Adipose tissue (tissue), 3 donors: ENCODE measurements at places on chromosomes 4 and X. TPM values are rescaled to one million over a fixed set of nuclear protein-coding genes. Genes with fewer than 3 reads are reported as not detected.

BST1 gene
- 1.2 TPM for polyA plus RNA-seq

CPLX1 gene
- 1.2 TPM for polyA plus RNA-seq

TEC gene
- 1.5 TPM for polyA plus RNA-seq

PRSS48 gene
- not detected for polyA plus RNA-seq

PCSK1N gene
- polyA plus RNA-seq: not detected

CLIC2 gene
- polyA plus RNA-seq: 29.7 TPM

CT83 gene
- polyA plus RNA-seq: not detected

CD38 gene
- 4.5 TPM for polyA plus RNA-seq

TLR3 gene
- 3.2 TPM for polyA plus RNA-seq

IQSEC2 gene
- 19.8 TPM for polyA plus RNA-seq

SHROOM4 gene
- polyA plus RNA-seq: 8.3 TPM

CENPVL3 gene
- polyA plus RNA-seq: not detected

GPR119 gene
- polyA plus RNA-seq: not detected

SNCA gene
- 0.95 TPM for polyA plus RNA-seq

KLHL2 gene
- 17.1 TPM for polyA plus RNA-seq

AVPR2 gene
- polyA plus RNA-seq: 7.1 TPM

SRPX gene
- polyA plus RNA-seq: 351 TPM

MAGEA6 gene
- not detected for polyA plus RNA-seq

TIMM8A gene
- polyA plus RNA-seq: 11.3 TPM

SSX3 gene
- not detected for polyA plus RNA-seq

RHOXF2 gene
- polyA plus RNA-seq: not detected

PAGE4 gene
- polyA plus RNA-seq: not detected

ZNF330 gene
- 32.7 TPM for polyA plus RNA-seq

FAT1 gene
- polyA plus RNA-seq: 39.9 TPM

PPBP gene
- 0.62 TPM for polyA plus RNA-seq

HS3ST1 gene
- polyA plus RNA-seq: 0.12 TPM

CISD2 gene
- 12.0 TPM for polyA plus RNA-seq

CLNK gene
- not detected for polyA plus RNA-seq

OFD1 gene
- 8.6 TPM for polyA plus RNA-seq

CAPN6 gene
- 0.24 TPM for polyA plus RNA-seq

PRMT9 gene
- 2.3 TPM for polyA plus RNA-seq

IL3RA gene
- 18.5 TPM for polyA plus RNA-seq

TRMT2B gene
- polyA plus RNA-seq: 8.5 TPM

OPHN1 gene
- polyA plus RNA-seq: 2.4 TPM

MAGEA4 gene
- not detected for polyA plus RNA-seq

PRSS12 gene
- polyA plus RNA-seq: 6.0 TPM

ADH1C gene
- 118 TPM for polyA plus RNA-seq

FGD1 gene
- polyA plus RNA-seq: 2.9 TPM

TAF7L gene
- 0.06 TPM for polyA plus RNA-seq

IDUA gene
- polyA plus RNA-seq: 10.8 TPM

MAOB gene
- polyA plus RNA-seq: 111 TPM

MAGEC3 gene
- not detected for polyA plus RNA-seq

CTAG1B gene
- polyA plus RNA-seq: not detected

TEX13B gene
- not detected for polyA plus RNA-seq

PWWP3B gene
- polyA plus RNA-seq: 1.4 TPM

TRAPPC11 gene
- polyA plus RNA-seq: 8.6 TPM

IL21 gene
- polyA plus RNA-seq: not detected

ASB9 gene
- 3.9 TPM for polyA plus RNA-seq

TIGD2 gene
- 1.5 TPM for polyA plus RNA-seq

C4orf36 gene
- 0.74 TPM for polyA plus RNA-seq

MED28 gene
- 5.5 TPM for polyA plus RNA-seq

TMSB15A gene
- polyA plus RNA-seq: 0.25 TPM

PNMA6E gene
- polyA plus RNA-seq: not detected

SH3D19 gene
- 49.0 TPM for polyA plus RNA-seq

DCLK2 gene
- polyA plus RNA-seq: 0.93 TPM

SLC10A4 gene
- 0.03 TPM for polyA plus RNA-seq

NDP gene
- not detected for polyA plus RNA-seq

RAB41 gene
- not detected for polyA plus RNA-seq
